NCI-H1417 treated with DMSO at 0.1 percent for 48 hours (cell line): ENCODE measurements at places on chromosomes 2 and 18.

- no peak for DNase-seq
Observed at GRCh38 chr2:44731505-44731904, 210.0 kb upstream of the SIX3 start.

DNA sequence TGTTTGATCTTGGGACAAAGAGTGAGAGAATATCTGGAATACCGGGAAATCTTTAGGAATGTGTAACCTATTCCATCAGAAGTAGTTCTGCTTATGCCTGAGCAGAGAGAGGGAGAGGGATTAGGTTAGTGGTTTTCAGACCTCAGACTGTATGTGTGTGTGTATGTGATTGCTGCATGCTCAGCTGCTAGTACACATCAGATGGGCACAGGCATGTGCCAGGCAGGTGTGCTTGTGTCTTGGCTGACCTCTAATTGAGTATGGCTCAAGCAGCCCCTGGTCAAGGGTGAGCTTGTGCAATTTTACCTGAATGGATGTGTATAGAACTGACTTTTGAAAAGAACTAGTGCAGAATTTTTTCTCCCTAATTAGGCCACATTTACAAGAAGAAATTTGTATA is 91.2 kb downstream of the INSIG2 start:
- DNase-seq: no peak

- DNase-seq: no peak
Observed at GRCh38 chr2:100718065-100718629, 101.8 kb upstream of the NPAS2 start.

- DNase-seq: no peak
Observed at GRCh38 chr2:84971510-84972206, 697 bp downstream of the KCMF1 start.

DNA sequence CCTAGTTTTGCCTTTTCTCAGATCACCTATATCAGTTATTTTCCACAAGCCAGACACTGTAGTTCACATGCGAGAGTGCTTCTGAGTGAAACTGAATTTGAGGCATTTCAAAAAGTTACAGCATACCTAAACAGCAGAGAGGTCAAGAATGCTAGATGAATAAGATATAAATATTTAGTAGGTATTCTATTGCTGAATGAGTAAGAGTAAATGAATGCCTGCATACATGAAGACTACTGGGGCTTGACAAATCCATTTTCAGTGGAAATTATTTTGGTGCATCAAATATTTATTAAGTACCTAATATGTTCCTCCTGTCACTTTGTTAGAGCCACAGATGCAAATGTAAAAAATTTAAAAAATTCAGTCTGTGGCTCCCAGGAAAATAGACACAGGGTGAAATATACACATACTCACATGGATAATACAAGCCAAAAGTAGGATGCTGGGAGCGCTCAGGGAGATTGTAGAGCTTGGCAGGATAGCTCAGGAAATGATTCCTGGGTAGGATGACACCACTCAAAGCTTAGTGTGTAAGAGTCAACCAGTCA is 27.6 kb upstream of the CDC42EP3 start:
- DNase-seq: no peak

- no peak for DNase-seq
Observed at GRCh38 chr2:160838691-160839090, 321.5 kb upstream of the TANK start.

DNA sequence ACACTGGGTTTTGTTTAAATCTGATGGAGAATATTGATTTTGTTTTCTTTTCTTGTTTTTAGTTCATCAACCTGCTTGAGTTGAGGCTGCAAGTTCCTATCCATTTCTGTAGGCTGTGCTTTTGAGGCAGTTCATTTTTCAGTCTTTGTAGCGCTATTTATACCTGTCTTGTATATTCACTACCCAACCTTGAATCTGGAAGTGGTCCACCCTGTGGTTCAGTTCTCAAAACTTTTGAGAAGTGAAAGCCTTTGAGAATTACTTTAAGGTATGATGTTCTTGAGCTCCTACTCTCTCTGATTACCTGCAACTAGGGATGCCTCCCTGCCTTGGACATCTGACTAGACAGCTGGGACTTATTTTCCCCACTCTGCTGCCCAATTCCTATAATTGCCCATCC is 53.5 kb upstream of the KCNE4 start:
- no peak for DNase-seq

- DNase-seq: no peak
Observed at GRCh38 chr2:220684099-220684498, 888.0 kb downstream of the EPHA4 start.

DNA sequence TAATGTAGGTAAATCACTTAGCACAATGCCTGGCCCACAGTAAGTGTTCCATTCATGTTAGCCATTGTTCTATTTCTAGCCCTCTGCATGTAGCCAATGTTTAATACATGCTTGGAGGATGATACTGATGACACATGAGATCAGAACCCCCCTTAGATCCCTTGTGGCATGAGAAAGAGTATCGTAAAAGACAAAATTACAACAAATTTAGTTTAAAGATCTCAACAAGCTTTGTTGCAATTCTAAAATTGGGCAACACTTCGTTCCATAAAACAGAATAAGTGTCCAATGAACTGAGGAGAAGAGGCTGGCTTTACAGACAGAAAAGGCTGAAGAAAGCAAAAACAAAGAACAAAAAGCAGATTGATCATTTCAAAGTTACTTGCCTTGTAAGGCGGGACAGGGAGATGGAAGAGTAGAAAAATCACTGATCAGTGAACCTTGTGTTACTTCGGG is 148.7 kb upstream of the SLC1A4 start:
- no peak for DNase-seq

- DNase-seq: no peak
Observed at GRCh38 chr2:79855264-79856006, 342.6 kb downstream of the CTNNA2 start.

- no peak for DNase-seq
Observed at GRCh38 chr2:60096556-60096955, 456.9 kb downstream of the BCL11A start.

DNA sequence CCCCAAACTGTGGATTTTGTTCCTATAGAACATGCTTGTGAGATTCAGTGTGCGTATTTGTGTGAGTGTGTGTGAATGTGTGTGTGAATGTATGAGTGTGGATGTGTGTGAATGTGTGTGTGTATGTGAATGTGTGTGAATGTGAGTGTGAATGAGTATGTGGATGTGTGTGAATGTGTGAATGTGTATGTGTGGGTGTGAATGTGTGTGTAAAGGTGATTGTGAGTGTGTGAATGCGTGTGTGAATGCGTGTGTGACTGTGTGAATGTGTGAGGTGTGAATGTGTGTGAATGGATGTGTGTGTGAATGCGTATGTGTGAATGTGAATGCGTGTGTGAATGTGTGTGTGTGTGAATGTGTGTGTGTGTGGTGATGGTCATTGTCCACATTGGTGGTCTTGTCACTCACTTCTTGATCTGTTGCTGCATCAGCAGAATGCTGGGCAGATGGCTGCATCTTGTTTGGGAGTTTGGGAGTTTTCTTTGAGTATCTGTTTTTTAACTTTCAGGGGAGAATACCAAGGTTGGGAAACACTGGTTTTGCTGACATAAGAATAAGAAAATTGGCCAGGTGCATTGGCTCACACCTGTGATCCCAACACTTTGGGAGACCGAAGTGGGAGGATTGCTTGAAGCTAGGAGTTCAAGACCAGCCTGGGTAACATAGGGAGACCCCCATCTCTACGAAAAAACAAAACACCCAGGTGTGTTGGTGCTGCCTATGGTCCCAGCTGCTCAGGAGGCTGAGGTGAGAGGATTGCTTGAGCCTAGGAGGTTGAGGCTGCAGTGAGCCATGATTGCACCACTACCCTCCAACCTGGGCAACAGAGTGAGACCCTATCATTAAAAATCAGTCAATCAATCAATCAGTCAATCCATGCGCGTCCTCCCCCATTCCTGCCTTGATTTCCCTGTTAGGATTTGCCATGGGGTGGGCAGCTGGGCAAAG is 18.2 kb downstream of the AGAP1 start:
- DNase-seq: no peak

DNA sequence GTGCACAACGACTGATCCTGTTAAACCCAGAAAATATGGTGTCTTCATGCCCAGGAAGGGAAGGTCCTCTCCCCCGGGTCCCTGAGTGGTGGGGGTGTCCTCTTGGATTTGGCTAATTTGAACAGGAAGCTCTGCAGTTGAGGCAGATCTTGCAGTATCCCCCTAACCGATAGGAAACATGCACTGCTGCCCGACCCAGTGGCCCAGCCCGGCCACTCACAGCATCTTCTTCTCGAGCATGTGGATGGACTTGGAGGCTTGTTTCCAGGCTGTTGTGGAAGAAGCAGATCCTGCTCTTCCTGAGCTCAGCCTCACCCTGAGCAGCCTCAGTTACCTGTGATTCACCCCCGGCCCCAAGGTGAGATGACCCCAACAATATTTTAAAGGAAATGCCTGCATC is 46.4 kb upstream of the ASB1 start:
- DNase-seq: no peak

DNA sequence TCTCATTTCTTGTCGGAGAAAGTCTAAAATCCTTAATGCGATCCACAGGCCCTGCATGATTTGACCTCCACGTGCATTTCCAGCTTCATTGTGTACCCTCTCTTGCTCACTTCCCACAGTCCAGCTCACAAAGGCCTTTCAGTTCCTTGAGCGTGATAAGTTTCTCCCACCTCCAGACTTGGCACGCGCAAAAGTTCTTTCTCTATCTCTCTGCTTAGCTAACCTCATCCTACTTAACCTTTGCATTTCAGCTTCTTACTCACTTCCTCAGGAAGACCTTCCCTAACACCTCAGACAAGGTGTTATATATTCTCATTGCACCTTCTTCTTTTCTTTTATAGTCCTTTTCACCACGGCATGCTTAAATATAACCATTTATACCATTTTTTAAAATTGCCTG is 124.8 kb upstream of the XPO1 start:
- no peak for DNase-seq

- no peak for DNase-seq
Observed at GRCh38 chr2:74333175-74333574, 10.0 kb downstream of the SLC4A5 start.

DNA sequence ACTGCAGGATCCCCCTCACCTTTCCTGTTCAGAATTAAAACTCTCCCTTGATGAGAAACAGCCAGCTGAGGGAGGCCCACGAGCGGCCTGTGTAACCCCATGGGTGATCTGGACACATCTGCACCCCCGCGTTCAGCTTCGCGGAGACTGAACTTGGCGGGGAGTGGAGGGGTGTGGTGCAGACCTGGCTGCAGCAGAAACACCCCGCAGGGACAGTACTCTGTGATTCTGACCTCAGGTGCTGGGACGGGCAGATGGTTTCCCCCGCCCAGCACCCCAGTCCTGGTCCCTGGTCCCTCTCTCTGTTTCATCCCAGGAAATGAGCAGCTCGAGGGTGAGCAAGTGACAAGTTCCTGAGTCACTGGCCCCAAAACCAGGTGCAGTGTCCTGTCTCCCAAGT is 41.2 kb downstream of the GBX2 start:
- DNase-seq: no peak

DNA sequence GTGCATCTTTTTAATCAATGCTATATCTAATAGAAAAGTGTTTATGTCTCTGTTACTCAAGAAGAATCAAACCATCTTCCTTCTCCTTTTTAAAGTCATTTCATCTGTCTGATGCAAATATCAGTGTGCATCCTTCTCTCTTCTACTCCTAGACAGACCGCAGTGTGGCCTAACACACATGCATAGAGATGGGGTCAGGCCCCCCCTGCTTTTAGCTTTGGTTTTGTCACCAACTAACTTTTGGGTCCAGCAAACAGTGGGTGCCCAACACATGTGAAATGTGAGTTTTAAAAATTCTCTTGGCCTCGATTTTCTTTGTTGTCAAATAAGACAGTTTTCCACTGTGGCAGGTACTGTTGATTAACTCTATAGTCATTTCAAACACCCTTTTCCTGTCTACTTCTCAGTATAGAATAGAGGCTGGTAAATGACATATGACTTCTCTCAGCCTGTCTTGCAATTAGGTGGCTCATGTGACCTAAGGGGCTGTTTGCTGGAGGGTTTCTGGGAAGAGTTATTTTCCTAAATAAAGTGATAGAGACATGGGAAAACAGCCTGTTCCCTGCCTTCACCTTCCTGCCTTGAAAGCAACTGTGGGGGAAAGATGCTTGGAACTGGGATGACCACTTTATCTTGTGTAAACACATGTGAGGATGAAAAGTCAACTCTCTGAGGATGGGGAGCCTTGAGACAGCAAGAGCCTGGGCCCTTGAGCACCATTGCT is 65.7 kb upstream of the DARS1 start:
- DNase-seq: no peak

DNA sequence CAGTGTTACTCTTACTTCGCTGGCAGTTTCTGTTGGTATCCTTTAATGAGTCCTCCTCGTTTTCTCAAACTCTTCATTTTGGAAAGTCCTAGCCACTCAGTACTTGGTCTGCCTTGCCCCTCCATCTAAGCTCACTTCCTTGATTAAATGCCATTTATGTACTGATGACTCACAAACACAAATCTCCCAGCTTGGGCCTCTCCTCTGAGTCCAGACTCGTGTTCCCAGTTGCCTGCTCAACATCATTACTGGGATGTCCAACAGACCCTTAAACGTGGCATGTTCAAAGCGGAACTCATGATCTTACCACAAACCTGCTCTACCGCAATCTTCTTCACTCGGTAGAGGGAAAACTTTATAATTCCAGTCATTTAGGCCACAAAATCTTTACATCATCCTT is 13.8 kb upstream of the CCDC68 start:
- DNase-seq: no peak

DNA sequence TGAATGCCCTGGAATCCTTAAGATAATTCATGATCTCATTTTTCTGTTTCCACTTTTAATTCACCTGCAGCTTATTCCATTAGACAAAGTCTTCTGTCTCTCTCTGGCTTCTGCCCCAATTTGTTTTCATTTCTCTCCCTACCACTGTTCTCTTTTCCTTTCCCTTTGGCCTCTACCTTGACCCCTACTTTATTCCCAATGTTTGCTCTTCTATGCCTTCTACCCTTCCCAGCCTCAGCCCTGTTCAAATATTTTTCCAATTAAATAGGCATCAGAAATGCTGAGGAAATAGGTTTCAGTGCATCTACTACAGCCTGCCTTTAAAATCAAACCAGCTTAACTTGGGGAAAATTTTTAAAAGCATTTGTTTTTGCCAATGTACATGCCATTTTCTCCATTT is 443.7 kb upstream of the CWC22 start:
- DNase-seq: no peak

GRCh38 chr2:161245261-161245553 is 63.0 kb upstream of the PSMD14 start:
- DNase-seq: no peak

DNA sequence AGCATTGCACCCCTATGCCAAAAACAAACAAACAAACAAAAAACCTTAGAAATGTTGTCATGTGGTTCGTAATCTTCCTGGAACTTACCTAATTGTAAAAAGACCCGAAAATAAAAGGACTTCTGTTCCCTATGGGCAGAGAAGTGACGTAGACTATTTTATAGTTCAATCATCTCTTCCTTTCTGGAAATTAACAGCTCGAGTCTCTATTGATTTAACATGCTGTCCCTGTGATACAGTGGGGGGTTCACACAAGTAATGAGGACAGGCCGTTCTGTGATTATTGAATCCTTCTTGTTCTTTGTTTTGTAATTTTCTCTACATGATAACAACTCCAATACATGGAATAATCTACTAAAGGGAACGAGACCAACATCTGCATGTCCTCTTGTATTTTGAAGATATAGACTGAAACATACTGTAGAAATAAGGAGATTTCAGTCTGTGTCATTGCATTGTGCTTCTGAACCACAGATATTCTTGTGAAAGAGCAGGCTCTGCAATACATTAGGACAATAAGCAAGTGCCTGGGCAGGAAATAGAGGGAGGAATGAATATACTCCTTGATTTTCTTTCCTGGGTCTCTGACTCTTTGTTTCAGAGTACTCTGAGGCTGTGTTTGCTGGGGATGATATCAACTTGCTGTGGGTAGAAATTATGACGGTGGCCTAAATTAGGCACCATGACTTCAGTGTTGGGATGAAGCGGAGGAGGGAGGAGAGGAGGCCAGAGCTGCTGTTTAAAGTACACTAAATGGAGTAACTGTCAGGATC is 65.7 kb upstream of the PPM1B start:
- no peak for DNase-seq
